ENCODE measurements at places on chromosomes 7 and 10.
A peak's percentile ranks its signal among the peaks of the same experiment; 100 is the strongest.

DNA sequence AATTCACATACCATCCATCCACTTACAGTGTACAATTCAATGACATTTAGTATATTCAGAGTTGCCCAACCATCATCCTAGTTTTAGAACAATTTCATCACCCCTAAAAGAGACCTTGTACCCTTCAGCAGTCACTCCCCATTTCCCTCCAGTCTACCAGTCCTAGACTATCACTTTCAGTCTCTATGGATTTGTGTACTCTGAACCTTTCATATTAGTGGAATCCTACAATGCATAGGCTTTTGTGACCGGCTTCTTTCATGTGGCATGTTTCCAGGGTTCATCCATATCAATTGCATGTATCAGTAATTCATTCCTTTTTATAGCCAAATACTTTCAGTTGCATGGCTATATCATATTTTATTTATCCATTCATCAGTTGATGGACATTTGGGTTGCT is 53.5 kb upstream of the SEMA3E start:
- no peak for DNase-seq

DNA sequence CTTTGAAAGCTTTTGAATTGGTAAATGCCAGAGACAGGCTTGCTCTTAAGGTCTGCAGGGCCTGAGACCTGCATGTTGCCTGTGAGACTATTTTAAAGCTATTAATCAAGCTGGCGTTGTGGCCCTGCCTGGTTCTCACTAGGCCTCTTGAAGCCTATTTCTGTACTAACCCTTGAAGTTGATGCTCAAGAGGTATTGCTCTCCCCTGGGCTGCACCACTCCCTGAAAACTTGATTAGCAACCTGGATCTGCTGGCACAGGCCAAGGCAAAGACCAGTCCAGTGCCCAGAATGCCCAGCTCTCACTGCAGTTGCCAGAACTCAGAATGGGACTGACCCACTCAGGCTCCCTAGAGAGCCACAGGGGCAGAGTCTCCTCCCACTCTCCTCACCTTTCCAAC is 220.0 kb upstream of the MEOX2 start:
- DNase-seq: no peak

DNA sequence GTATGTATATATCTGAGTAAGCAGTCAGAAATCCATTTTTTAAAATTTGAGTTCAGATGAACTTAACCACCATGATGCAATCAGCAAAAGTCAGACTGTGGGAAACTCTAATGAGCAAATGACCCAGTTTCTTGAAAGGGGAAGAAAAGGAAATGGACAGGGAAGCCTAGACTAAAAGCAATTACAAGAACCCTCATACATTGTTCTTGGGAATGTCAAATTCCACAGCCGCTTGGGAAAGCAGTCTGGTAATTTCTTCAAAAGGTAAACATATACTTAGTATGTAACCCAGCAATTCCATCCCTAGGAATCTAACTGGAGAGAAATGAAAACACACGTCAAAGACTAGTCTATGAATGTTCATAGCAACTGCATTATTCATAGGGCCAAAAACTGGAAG is 16.4 kb upstream of the FOXK1 start:
- DNase-seq: no peak

- DNase-seq: peak; percentile 15
Measured at GRCh38 chr10:119139464-119140067, 25.9 kb downstream of the SFXN4 start.

DNA sequence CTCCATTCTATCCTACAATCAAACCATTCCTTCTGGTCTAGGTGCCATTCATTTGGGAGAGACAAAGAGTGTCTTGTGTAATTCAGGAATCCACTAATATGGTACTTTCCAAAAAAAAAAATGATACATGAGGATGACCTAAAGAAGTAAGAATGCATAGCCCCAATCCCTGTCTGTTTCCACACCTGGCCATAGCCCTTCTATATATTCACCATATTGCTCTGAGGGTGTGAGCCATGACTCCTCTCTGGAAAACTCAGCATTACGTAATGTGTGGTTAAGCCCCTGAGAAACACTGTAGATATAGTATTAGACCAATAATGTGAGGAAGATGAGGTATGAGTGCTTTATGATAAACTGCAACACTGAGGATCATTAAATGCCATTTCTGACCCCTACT is 592.7 kb downstream of the INHBA start:
- DNase-seq: no peak

DNA sequence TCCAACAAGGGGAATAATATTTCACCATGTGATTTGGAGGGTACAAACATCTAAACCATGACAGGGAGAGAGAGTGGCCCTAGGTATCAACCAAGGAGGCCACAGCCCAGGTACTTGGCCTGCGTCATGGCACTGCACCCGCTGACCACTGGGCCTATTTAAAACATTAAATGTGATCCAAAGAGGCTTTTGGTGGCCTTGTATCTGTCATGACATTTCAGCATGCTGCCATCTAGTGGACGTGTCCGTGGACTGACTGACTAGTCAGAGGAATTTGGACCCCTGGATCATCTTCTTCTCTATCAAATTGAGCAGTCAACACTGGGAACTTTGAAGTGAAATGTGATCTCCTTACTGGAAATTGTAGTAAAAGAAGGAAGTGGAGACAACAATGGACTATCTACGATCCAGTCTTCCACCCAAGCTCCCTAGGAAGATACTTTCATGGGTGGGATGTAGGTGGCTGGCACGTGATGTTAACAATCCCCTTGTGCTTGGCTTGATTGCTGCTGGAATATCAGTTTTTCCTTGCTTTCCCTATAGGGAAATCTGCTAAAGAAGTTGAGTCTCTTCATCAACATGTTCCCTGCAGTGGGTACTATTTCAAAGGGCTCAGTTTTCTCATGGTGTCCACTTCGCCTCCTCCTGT is 24.6 kb upstream of the ITGA8 start:
- DNase-seq: no peak

DNA sequence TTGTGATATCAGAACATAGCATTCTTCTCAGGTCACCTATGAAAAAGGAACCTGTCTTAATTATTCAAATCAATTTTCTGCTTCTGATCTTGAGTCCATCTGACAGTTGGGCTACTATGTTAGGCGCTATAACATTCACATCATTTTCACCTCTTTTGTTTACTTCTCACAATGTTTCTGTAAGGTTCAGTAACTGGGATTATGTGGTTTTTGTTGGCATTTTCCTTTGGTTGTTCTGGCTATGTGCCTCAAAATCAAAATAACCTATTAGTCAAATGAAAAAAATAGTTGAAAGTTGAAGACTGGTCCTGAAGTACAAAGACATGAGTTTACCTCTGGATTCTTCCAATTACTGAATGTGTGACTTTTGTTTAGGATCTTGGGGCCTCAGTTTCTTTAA is 221.3 kb upstream of the SMIM30 start:
- no peak for DNase-seq

Measured in effector CD8-positive, alpha-beta T cell (primary cell).